RPMI8226 (cell line): ENCODE measurements at places on chromosomes 1 and 21.
A peak's percentile ranks its signal among the peaks of the same experiment; 100 is the strongest.

DNA sequence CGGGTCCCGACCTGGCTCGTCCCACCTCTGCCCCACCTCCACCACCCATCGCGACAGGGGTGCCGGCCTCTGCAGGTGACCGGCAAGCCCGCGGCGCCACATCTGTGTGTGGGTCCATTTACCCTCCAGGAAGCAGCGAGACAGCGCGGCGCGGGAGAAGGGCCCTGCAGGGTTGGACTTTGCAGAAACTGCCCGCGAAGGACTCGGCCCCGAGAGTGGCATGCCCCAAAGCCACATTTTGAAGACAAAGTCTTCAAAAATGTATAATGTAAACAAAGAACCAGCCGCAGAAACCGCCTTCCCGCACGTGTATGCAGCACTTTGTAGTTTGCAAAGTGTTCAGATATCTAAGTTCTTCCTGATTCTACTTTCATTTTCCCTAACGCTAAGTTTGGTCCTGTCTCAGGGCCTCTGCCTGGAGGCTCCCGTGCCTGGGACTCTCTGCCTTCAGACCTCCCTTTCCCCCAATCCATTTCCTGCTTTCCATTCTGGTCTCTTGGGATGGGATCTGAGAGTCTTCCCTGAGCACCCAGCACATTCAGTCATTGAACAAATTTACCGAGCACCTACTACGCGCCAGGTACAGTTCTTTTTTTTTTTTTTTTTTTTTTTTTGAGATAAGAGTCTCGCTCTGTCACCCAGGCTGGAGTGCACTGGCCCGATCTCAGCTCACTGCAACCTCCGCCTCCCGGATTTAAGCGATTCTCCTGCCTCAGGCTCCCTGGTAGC, 524 bp upstream of the TMCO4 start:
- DNase-seq: peak; percentile 86

DNA sequence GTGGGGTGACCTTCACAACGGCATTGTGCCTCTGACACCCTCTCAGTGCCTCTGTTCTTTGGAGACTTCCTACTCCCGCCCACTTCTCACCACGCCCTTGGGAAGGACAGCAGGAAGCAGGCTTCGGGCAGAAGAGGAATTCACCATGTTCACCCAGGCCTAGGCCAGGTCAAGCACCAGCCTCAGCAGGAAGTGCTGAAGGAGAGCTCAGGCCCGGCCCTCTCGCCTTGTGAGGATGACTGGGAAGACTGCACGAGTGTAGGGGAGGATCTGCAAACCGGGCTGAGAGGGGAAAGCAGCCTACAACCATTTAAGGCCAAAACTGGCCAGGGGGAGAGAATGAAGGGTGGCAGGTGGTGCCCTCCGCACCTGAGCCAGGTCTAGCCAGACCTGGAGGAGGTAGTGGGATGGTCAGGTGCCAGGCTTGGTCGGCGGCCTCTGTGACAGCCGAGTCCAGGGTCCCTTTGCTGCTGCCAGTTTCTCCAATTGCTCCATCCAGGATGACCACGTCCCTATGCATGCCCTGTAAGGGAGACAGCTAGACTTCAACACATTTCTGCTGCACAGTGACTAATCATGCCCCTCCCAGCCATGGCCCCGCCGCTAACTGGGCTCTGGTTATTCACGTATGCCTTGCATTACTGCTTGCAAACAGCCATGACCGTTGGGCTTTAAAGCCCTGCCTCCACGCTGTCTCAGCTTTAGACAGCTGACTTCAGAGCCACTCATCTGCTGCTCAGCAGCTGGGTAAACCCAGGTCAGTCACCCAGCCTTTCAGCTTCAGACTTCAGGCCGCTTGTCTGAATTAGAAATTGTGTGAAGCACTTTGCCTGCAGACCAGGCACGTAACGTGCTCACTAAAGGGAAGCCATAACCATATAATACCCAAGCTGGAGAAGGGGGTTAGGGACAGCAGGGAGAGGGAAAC, 8.9 kb downstream of the MRTO4 start:
- DNase-seq: no peak

- no peak for DNase-seq
Measured at GRCh38 chr1:149942207-149942606, 5.5 kb upstream of the MTMR11 start.

DNA sequence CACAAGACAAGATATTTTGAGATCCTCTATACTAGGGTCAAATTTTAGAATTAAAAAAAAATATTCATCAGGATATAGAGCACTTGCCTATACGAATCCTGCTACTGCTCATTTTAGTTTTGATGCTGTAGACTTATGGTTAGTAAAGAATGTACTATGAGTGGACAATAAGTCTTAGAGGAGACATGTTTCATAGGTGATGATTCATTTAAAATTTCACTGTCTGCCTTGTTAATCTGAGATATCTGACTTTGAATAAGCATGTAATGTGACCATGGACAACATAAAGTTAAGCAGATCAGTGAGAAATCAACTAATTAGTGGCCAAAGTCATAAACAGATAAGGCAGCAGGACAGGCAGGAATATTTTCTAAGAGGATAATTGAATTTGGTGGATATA, 106.8 kb upstream of the HP1BP3 start:
- no peak for DNase-seq

DNA sequence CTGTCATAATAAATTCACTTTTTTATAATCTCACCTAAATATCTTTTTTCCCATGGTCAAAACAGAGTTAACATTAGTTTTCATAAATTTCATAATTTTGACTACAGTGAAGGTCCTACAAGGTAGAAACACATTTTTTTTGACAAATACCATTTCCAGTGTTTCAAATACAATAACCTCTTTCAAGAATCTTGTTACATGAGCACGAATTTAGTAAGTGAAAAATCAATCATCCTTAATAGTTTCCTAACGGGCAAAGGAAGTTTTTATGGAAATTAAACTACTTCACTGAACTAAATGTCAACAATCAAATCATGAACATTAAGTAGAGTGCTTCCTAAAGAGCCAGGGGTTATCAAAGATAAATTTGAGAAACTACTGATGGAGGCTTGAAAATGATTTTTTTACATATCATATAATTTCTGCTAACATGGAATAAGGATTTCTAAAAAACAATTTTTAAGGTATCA, 35.4 kb downstream of the ABL2 start:
- DNase-seq: no peak

- DNase-seq: no peak
Measured at GRCh38 chr1:243490748-243491686, 235.2 kb downstream of the SDCCAG8 start.
